Fibroblast of gingiva (primary cell): ENCODE measurements at places on chromosomes 1 and 21.

GRCh38 chr1:168260393-168260792 is 20.3 kb upstream of the TBX19 start:
- DNase-seq = no peak

GRCh38 chr1:62355095-62355494 is 35.9 kb upstream of the KANK4 start:
- peak; percentile 19 for DNase-seq

GRCh38 chr21:42597487-42598158 is 55.8 kb upstream of the PDE9A start:
- no peak for DNase-seq

- no peak for DNase-seq
These were observed 19.4 kb upstream of the ACOT11 start for GRCh38 chr1:54528613-54529012.

DNA sequence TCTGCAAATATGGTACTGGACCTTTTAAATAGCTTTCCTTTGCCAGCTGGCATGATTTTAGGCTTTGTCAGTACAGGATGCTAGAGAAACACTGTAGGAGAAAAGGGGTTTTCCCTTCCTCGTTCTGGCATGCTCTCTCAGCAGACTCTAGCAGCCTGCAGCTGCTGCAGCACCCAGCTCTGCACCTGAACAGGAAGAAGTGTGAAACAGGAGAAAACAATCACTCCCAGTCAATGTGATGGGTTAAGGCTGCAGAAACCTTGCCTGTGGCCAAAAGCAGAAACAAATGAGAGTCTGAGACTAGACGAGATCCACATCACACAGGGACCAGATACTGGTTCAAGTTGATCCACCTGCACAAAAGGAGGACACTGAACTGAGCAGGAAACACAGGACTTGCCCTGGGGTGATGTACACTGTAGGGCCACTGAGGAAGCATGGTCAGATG is 21.2 kb downstream of the OVGP1 start:
- peak; percentile 27 for DNase-seq
